ENCODE measurements at places on chromosomes 3 and 15. TPM values are rescaled to one million over a fixed set of nuclear protein-coding genes. Genes with fewer than 3 reads are reported as not detected.

RTP3 gene
- not detected for total RNA-seq

KNSTRN gene
- total RNA-seq = 5.0 TPM

SFMBT1 gene
- total RNA-seq = 27.6 TPM

TMEM212 gene
- total RNA-seq = not detected

KCNMB2 gene
- total RNA-seq = 0.17 TPM

SLC51A gene
- not detected for total RNA-seq

AMIGO3 gene
- total RNA-seq = 1.7 TPM

CHCHD4 gene
- 27.0 TPM for total RNA-seq

TMEM158 gene
- 2.4 TPM for total RNA-seq

ACTRT3 gene
- 4.5 TPM for total RNA-seq

DNA sequence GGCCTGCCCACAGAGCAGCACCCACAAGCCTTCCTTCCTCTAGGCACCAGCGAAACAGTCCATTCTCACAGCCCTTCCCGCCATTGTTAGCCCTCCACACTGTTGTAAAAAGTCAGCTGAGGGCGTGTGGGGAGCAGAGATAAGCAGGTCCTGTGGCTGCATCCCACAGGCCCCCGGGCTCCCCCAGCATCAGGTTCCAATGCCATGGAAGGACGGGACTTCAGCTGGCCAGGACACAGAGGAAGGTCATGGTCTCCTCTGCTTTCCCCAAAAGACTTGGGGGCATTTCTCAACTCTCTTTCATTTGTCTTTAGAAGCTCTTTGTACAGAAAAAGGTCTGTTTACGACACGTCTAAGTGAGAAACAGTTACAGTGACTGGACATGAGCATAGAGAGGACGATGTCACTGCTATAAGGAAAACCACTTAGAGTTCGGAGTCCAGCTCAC, 85.2 kb upstream of the HERC1 start:
- DNase-seq = no peak

GRCh38 chr3:151262871-151263525, 15.3 kb downstream of the P2RY14 start:
- DNase-seq = no peak

- no peak for DNase-seq
Measured at GRCh38 chr3:37967260-37967881, 23.2 kb upstream of the VILL start.

DNA sequence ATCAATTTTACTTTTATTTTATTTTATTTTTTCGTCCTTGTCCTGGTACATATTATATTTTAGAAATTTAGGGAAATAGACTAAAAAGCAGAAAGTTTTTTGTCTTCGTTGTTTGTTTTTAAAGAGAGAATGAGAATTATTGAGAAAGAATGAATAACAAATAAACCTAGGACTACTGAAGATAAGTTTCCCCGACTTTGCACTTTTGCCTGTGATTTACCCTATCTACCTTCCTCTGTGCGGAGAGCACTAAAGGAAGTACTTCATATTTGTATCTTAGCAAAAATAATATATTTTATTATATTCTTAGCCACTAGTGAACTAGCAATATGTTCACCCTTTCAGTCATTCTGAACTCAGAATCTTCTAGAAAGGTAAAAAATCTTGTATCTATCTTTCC, 60.6 kb downstream of the ECT2 start:
- no peak for DNase-seq

DNA sequence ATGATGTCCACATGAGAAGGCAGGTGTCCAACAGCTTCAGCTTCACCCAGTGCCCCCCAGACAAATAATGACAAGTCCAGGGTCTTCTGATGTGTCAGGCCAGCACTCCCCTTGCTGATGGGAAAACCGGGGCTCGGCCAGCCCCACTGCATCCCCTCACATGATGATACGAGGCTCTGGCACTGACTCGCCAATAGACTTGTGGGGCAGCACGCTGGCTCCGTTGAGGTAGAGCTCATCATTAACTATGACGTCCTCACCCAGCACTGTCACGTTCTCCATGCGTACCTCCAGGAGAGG, 2.1 kb upstream of the AMIGO3 start:
- no peak for DNase-seq

GRCh38 chr3:128495435-128495970, 2.5 kb upstream of the GATA2 start:
- DNase-seq = no peak

DNA sequence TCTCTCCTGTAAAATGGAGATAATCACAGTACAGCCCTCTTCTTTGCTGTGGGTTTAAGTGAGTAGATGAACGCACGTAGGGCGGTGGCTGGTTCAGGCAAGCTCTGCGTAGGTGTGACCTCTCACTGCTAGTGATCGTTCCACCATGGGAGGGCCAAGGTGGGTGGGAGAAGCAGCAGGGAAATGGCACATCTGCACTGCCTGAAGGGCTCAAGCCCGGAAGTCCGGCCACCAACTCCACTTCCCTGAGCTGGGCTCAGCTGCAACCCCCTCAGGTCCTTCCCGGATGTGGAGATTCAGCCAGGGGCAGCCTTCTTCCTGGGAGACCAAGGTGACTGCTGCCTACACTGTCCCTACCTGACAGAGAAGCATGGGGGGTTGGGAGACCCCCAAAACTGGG, 102.9 kb downstream of the ADCY5 start:
- no peak for DNase-seq

- no peak for DNase-seq
Measured at GRCh38 chr3:174126990-174127758, 729.6 kb downstream of the NLGN1 start.

GRCh38 chr15:96359616-96360521, 29.4 kb downstream of the NR2F2 start:
- no peak for DNase-seq

- no peak for DNase-seq
Measured at GRCh38 chr3:68535782-68536181, 396.6 kb downstream of the TAFA4 start.

GRCh38 chr3:177193688-177194268, 3.5 kb downstream of the TBL1XR1 start:
- no peak for DNase-seq

- DNase-seq = no peak
Measured at GRCh38 chr3:40009991-40010390, 200.6 kb downstream of the MYRIP start.

DNA sequence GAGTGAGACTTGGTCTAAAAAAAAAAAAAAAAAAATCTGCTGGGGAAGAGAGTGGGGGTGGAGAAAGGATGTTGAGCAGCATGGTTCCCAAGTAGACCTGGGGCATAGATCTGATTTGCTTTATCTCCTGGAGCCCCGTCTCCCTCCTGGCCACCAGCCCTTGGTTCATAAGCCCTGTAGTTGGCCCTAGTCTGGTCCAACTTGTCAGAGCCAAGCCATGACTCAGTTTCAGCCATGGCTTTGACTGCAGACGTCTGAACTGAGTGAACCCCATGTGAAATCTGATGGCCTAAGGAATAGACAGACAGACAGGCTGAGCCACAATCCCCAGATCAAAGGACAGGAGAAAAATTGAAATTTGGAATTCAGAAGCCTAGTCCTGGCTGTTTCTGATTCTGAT, 2.0 kb upstream of the CILP start:
- DNase-seq = no peak

DNA sequence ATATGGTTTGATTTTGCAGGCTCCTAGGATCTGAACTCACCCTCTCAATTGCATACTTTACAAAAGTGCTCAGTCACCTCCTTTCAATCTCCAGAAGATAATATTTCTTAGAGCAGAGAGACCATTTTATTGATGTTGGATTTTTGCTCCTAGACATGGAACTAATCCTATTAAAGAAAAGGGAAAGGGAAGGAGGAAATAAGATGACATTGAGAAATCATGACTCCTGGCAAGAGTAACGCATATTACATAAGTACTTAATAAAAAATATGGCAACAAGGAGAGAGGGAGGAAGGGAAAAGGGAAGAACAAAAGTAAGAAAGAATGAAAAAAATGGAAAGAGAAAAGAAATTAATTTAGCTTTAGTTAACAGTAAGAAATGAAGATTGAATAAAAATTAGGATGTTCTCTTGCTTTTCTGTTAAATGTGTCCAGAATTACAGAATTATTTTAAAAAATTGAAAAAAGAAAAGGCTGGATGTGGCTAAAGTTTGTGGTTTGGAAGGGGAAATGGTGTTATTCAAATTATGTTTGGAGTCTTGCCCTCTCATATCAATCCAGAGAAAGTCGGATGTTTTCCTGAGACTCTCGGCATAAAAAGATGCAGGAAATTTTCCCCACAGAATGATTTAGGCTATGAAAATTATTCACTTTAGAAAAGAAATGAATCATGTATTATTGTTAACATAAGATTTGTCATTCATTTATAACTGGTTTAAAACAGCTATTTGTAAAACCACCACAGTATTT, 474.0 kb downstream of the FGF12 start:
- no peak for DNase-seq

DNA sequence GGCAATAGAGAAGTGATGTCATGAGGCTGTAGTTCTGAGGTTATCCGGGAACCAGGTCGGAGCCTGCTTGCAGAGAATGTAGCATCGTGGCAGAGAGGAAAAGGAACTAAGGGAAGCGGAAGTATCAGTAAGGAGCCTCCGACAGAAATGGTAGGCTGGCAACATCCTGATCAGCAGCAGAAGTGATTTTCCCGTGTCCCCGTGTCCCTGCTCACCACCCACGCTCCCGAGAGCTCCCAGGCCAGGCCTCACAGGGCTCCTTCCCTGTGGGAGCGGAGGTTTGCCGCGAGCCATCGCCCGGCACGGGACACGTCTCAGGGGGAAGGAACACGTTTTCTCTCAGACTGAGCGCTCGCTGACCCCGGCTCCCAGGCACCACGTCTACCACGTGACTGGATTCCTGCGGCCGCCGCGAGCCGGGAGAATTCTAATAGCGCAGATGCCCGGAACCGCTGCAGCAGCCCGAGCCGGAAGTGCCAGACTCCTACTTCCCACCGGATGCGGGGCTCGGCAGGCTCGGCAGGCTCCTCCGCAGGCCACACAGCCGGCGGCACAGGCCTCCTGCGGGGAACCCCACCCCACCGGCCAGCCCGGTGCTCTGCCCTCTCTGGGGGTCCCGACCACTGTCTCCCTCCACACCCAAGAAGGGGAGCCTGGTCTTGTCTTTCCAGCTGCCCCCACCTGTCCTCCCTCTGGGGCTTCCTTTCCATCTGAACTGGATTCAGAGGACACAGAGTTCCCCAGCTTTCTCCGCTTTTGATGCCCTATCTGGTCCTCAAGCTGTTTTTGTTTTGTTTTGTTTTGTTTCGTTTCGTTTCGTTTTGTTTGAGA, 99.3 kb downstream of the BDH1 start:
- peak; percentile 96 for DNase-seq

GRCh38 chr15:90933301-90933700, 952 bp upstream of the HDDC3 start:
- no peak for DNase-seq

GRCh38 chr15:73700041-73700842, 16.1 kb downstream of the CD276 start:
- no peak for DNase-seq

DNA sequence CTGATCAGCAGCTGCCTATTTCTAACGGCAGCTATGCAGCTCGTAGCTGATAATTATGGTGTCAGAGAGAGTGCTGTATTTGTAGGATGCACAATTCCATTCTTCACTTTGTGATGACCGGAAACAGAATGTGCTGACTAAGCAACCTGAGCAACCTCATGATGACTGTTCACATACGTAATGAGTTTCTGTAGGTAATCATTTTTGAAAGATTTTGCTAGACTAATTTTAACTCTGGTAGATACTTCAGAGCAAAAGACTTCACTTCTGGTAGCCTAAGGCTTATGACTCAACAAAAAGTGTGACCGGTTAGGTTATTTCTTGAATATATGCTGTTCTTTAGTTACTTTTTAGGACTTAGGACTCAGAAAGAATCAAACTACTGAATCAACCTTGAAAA, 567.7 kb downstream of the NAALADL2 start:
- no peak for DNase-seq

DNA sequence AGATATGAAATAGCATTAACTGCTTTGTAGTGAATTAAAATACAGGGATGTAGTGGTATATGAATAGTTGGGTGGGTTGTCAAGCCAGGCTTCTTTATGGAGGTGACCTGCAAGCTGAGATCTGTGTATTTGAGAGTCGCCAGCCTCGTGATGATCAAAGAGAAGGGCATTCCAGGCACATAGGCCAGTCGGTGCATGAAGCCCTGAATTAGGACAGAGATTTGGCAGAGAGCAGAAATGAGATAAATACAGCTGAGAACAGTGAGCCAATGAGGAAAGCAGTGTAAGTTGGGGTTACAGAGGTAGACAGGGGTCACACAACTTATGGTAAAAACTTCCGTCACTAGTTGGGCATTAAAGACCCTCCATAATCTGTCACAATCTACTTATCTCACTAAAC, 641.9 kb downstream of the OTOL1 start:
- DNase-seq = no peak

- no peak for DNase-seq
Measured at GRCh38 chr3:141793476-141794260, 30.5 kb downstream of the GRK7 start.

Measured in esophagus muscularis mucosa (tissue), 4 donors.